ENCODE measurements at places on chromosomes 2 and 18.

- DNase-seq = no peak
Observed at GRCh38 chr2:120708944-120709607, 26.6 kb upstream of the GLI2 start.

DNA sequence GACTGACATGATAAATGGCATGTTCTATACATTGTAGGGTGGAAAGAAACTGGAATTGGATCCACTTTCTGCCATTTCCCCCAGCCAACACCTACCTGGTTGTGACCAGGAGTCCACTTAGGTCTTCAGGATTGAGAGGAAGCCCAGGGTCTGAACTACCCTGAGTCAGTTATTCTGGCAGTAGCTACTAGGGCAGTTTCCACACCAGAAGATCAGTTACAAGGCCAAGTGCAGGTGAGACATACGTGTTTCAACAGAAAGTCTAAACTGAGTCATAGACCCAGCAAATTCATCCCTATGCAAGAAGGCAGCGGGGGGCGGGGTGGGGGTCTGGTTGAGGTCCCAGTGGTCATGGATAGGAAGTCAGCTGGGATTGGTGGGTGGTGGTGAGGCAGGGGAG lies 21.9 kb downstream of the ANTXR1 start:
- no peak for DNase-seq

DNA sequence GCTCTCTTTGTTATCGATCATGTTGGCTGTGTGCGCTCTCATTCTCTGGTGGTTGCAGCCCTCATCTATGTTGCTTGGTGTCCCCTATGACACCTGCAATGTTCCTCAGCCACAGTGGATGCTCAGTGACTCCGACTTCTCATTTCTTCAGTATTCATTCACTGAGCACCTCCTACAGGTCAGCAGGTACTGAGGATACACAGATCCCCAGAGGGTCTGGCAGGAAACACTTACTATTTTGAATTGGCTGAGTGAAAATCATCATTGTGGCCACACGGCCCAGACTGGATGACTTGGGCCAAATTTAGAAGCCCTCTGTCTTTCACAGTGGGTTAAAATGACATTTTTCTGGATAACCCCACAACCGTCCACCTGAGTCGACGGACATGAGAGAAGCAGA lies 32.1 kb downstream of the EN1 start:
- DNase-seq = no peak

DNA sequence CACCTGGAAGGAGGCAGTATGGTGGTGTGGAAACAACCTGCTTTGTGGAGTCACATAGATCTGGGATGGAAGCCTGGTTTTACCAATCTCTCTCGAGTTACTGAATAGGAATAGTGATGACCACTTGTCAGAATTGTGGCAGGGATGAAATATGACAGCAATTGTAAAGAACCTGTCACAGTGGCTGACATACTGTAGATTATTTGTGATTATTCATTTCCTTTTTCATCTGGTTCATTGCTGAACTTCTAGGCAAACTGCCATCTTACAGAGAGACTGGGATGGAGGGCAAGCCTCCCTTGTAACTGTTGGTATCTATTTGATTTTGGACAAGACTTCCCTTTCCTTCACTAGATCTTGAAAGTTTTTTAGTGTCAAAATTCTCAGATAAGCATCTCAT lies 42.0 kb downstream of the FMNL2 start:
- no peak for DNase-seq

DNA sequence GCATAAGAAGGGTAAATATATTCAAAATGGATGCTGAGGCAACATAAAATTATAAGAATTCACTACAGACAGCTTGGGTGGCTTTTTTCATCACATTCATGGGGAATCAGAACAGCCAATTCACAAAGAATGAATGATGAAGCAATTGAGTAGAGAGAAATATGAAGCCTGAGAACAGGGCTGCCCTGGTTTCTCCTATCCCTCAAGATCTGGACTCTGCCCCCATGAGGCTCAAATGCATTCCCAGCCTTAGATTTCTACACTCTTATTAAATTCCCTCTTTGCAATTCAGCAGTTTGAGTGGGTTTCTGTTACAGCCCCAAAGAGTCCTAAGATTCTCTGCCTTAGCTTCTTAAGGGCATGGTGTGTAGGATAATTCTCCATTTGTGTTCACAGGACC lies 172.5 kb downstream of the MAIP1 start:
- no peak for DNase-seq

All from SIG-M5 (cell line).